ENCODE measurements at places on chromosomes 2 and 18. TPM values are rescaled to one million over a fixed set of nuclear protein-coding genes. Genes with fewer than 3 reads are reported as not detected.

DNA sequence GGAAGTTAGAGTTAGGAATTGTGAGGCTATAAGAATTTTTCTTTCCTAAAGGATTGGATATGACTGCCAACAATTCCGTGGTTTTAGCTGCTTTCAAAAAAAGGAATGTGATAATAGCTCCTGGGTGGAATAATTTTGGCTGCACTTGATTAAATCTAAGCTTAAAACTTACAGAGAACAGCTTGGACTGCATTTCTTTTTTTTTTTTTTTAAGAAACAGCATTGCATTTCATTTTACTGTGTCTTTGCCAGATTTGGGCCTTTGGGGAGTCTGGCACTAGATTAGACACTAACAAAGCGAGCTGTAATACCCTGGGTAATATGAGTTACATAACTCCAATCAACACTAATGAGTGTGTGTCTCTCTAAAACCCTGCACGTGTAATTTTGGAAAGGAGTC is 37.8 kb upstream of the ZNF397 start:
- H3K27ac ChIP-seq = no peak overlapping the region
- H3K4me1 ChIP-seq = no peaks in the 10 kb centered on the region
- H3K4me3 ChIP-seq = no peak overlapping the region
- DNase-seq = no peak

DNA sequence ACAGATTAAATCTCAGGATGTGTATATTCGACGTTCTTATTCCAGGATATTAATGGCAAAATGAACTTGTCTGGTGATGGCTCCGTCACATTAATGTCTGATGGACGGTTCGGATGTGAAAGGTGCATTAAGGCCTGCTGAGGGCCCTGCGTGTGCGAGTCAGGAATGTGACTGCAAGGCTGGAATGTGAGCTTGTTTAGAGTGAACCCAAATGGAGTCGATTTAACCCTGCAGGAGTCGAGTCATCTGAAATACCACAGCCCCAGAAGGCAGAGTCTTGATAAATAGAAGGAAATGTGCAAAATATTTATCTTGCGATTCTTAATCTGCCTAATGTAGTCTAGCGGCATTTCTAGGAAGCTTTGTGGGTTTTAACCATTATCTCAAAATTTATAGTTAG is 44.3 kb downstream of the RDH14 start:
- H3K27ac ChIP-seq = no peak overlapping the region
- no peak for DNase-seq
- no peak overlapping the region for H3K4me3 ChIP-seq
- no peaks in the 10 kb centered on the region for H3K36me3 ChIP-seq

GRCh38 chr2:126510356-126510755 is 145.6 kb upstream of the GYPC start:
- no peak overlapping the region for H3K27ac ChIP-seq
- H3K4me1 ChIP-seq = peaks cover 8% of the 10 kb centered on the region
- no peaks in the 10 kb centered on the region for H3K36me3 ChIP-seq
- no peak for DNase-seq

DNA sequence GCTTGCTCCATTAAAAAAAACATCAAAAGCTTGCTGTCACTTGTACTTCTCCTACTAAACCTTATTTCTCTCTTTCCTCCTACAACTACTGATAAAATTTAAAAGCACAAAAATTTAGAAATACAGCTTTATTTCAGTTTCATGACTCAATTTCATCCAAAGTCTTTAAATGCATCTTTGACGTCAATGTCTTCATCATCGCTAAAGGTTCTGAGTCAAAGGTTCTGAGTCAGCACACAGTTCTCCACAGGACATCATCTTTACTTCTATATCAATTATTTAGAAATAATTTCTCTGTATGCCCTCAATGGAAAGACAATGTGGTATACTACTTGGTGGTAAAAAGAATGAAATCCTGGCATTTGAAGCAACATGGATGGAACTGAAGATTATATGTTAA is 163.9 kb upstream of the DNMT3A start:
- no peaks in the 10 kb centered on the region for H3K36me3 ChIP-seq
- DNase-seq = no peak
- no peak overlapping the region for H3K4me3 ChIP-seq
- no peak overlapping the region for H3K27ac ChIP-seq
- H3K4me1 ChIP-seq = no peaks in the 10 kb centered on the region

Gene LTBP1
- total RNA-seq = 28.5 TPM

Gene CAVIN2
- not detected for total RNA-seq

DNA sequence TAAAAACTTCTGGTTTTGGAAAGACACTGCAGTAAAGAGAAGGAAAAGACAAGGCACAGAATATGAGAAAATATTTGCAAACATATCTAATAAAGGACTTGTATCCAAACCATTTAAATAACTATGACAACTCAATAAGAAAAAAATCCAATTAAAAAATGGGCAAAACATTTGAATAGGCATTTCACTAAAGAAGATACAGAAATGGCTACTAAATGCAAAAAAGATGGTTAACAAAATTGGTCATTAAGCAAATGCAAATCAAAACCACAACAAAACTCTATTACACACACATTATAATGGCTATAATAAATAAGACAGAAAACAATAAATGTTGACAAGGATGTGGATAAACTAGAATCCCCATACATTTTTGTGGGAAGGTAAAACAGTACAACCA is 14.5 kb downstream of the MYOM1 start:
- H3K4me1 ChIP-seq = no peaks in the 10 kb centered on the region
- H3K27ac ChIP-seq = no peak overlapping the region
- DNase-seq = no peak

DNA sequence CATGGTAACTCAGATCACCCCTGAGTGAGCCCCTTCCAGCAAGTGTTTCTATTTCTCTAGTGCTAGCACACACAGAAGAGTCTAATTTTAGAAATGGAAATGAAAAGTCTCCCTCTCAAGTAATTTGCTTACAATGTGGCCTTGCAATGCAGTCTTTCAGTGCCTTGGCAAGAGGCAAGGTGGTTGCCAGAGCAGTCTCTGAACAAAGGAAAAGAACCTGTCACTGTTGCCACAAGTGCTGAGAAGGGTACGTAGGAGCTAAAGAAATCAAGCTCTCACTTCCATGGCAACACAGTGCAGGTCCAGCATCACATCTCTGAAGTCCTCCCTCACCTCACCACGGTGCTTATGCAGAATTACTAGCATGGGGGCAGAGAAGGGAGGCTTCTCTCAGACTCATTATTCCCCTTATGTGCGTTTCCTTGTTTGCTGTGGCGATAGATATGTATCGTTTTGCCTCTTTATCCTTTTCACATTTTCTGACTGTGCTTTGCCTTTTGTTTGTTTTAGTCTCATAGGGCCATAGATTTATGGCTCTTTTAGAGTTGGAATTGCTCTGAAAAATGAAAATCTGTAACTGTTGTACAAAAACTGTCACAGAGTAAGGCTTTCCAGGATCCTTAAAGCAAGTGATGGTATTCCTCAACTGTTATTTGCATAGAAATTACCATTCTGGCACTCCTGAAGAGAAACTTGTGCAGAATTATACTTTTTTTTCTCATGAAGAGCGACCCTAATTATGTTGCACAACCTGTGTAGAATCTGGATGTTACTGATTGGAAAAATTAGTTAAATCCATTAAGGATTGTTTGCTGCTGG is 164.8 kb downstream of the CCDC85A start:
- H3K36me3 ChIP-seq = no peaks in the 10 kb centered on the region
- no peak for DNase-seq
- H3K27ac ChIP-seq = no peak overlapping the region
- H3K4me3 ChIP-seq = no peak overlapping the region
- H3K4me1 ChIP-seq = peaks cover 6% of the 10 kb centered on the region

Gene HS1BP3
- 11.1 TPM for total RNA-seq

- H3K4me1 ChIP-seq = no peaks in the 10 kb centered on the region
- DNase-seq = no peak
- no peaks in the 10 kb centered on the region for H3K27me3 ChIP-seq
- H3K4me3 ChIP-seq = no peak overlapping the region
Measured at GRCh38 chr18:9188359-9189231, 52.0 kb downstream of the ANKRD12 start.

Gene VWC2L
- not detected for total RNA-seq

GRCh38 chr18:32730620-32731091 is 42.2 kb downstream of the KLHL14 start:
- H3K4me3 ChIP-seq = no peak overlapping the region
- no peaks in the 10 kb centered on the region for H3K36me3 ChIP-seq
- no peaks in the 10 kb centered on the region for H3K4me1 ChIP-seq
- DNase-seq = no peak
- no peak overlapping the region for H3K27ac ChIP-seq

DNA sequence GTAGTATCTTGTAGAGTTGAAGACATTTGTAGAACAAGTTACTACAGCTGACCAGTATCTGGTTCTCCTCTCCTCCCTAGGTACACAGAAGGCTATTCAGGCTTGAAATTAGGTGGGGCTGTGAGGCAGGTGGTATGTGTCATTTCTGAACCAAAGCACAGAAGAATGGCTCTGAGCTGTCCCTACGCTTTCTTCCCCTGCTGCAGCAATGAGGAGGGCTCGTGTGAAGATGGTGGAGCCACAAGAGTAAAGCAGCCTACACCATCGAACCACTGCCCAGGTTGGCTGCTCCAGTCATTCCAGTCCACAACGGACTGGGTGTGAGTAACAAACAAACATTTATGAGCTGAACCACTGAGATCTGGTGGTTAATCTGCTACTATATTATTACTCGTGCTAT is 148.9 kb downstream of the DTNB start:
- DNase-seq = no peak
- H3K4me1 ChIP-seq = no peaks in the 10 kb centered on the region
- H3K36me3 ChIP-seq = peaks cover 3% of the 10 kb centered on the region
- no peak overlapping the region for H3K27ac ChIP-seq
- no peak overlapping the region for H3K4me3 ChIP-seq

GRCh38 chr2:26462511-26463243 is 15.2 kb downstream of the OTOF start:
- H3K27me3 ChIP-seq = no peaks in the 10 kb centered on the region
- H3K27ac ChIP-seq = no peak overlapping the region
- H3K4me3 ChIP-seq = peak overlapping the region; percentile 15
- H3K36me3 ChIP-seq = no peaks in the 10 kb centered on the region

GRCh38 chr2:179335732-179336131 is 71.1 kb upstream of the SESTD1 start:
- H3K27ac ChIP-seq = no peak overlapping the region
- H3K4me3 ChIP-seq = no peak overlapping the region
- no peaks in the 10 kb centered on the region for H3K36me3 ChIP-seq
- no peak for DNase-seq
- H3K27me3 ChIP-seq = no peaks in the 10 kb centered on the region

- no peaks in the 10 kb centered on the region for H3K27me3 ChIP-seq
- no peaks in the 10 kb centered on the region for H3K36me3 ChIP-seq
- no peaks in the 10 kb centered on the region for H3K4me1 ChIP-seq
- H3K27ac ChIP-seq = no peak overlapping the region
- no peak overlapping the region for H3K4me3 ChIP-seq
Measured at GRCh38 chr2:177806025-177806424, 266.6 kb downstream of the PDE11A start.

Gene ASIC4
- total RNA-seq = 0.37 TPM

GRCh38 chr2:172299741-172300140 is 127.6 kb upstream of the ITGA6 start:
- DNase-seq = no peak
- H3K27me3 ChIP-seq = no peaks in the 10 kb centered on the region
- peaks cover 7% of the 10 kb centered on the region for H3K36me3 ChIP-seq
- H3K4me3 ChIP-seq = no peak overlapping the region
- no peak overlapping the region for H3K27ac ChIP-seq
- peaks cover 8% of the 10 kb centered on the region for H3K4me1 ChIP-seq

DNA sequence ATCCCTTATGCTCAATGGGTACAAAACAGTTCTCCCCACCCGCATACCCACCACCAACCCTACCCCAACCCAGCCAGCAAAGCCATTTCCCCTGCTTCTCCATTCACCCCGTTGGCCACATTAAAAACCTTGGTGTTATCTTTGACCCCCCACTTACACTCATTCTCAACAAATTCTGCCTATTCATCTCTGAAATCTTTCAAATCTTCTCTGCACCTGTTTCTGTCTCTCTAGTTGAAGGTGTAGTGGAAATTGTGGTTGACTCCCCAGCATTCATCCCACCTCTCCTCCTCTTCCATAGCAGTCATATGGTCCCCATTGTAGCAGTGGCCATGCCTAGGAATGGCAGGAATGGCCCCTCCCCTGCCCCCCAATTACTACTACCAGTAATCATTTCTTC is 20.5 kb upstream of the TET3 start:
- H3K4me1 ChIP-seq = no peaks in the 10 kb centered on the region
- no peak overlapping the region for H3K27ac ChIP-seq
- no peaks in the 10 kb centered on the region for H3K27me3 ChIP-seq
- peaks cover 9% of the 10 kb centered on the region for H3K36me3 ChIP-seq

DNA sequence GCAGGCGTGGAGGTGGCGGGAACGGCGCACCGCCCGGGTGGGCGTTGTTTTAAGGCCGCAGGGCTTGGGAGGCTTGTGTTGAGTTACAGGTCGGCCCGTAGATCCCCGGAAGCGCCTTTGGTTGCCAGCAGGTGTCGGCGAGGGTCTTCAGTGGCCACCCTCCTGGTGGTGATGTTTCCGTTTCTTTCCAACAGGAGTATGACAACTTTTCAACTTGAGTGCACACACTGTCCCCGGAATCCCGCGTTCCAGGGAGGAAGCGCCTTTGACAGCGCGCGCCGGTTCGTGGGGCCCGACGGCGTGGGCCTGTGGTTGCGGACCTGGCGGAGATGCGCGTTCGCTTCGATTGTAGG is 1.0 kb upstream of the HDAC4 start:
- no peak overlapping the region for H3K27ac ChIP-seq
- no peaks in the 10 kb centered on the region for H3K36me3 ChIP-seq
- H3K4me3 ChIP-seq = peak overlapping the region; percentile 81
- DNase-seq = no peak
- H3K4me1 ChIP-seq = no peaks in the 10 kb centered on the region

DNA sequence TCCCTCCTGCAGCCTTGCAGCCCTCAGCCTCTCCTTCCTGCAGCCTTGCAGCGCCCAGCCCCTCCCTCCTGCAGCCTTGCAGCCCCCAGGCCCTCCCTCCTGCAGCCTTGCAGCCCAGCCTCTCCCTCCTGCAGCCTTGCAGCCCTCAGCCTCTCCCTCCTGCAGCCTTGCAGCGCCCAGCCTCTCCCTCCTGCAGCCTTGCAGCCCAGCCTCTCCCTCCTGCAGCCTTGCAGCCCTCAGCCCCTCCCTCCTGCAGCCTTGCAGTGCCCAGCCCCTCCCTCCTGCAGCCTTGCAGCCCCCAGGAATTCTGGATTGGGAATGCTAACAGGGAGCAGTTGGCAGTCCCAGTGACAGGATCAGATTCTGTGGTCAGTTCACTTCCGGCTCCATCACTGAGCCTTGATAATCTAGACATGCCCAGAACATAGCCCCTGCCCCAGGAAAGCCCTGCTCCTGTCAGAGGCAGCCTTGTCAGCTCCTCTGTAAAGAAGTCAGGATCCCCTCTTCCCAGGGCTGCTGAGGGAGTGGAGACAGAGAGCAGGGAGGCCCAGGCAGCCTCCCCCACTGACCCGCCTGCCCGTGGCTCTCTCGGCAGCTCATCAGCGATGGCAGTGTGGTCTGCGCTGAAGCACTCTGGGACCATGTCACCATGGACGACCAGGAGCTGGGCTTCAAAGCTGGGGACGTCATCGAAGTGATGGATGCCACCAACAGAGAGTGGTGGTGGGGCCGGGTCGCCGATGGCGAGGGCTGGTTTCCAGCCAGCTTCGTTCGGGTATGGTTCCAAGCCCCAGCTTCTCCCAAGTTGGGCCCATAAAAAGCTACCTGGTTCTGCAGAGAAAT is 54.8 kb downstream of the FAM168B start:
- H3K4me3 ChIP-seq = no peak overlapping the region
- peaks cover 10% of the 10 kb centered on the region for H3K27me3 ChIP-seq
- no peaks in the 10 kb centered on the region for H3K4me1 ChIP-seq
- no peak overlapping the region for H3K27ac ChIP-seq
- H3K36me3 ChIP-seq = no peaks in the 10 kb centered on the region

Gene PROKR1
- total RNA-seq = 1.5 TPM

Gene ALPP
- 0.20 TPM for total RNA-seq

Measured in H9 (cell line).